ENCODE measurements at places on chromosomes 5 and 9. TPM values are rescaled to one million over a fixed set of nuclear protein-coding genes. Genes with fewer than 3 reads are reported as not detected.

DNA sequence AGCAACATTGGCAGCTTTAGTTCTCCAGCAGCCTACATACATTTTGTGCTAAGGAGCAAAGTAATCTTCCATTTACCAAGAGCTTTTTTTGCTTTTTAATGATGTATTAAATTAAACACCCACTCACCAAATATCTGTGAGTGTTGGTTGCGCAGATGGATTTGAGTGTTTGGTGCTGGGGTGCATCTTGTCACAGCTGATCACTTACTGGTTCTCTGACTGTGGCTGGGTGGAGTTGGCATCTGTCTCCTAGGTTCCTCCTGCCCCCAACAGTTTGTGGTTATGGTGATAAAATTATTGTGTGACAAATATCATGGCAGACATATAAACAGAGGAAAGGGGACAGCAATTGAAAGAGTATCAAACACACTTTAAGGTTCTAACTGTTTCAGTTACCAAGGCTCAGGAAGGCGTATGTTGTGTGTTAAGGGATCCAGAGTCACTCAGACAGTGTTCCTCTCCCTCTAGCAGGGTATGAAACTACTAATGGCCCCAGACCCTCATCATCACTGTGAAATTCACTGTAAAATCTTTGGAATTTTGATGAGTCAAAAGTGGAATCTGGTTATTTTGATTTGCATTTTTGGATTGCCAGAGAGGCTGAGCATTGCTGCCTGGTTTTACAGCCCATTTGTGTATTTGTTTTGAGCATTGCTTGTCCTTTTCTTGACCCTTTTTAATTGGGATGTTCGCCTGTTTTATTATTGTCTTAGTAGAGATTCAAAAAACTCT, 81.7 kb downstream of the PDE8B start:
- no peak overlapping the region for H3K4me3 ChIP-seq
- H3K27me3 ChIP-seq = no peaks in the 10 kb centered on the region
- H3K4me1 ChIP-seq = no peaks in the 10 kb centered on the region
- H3K27ac ChIP-seq = no peak overlapping the region

DNA sequence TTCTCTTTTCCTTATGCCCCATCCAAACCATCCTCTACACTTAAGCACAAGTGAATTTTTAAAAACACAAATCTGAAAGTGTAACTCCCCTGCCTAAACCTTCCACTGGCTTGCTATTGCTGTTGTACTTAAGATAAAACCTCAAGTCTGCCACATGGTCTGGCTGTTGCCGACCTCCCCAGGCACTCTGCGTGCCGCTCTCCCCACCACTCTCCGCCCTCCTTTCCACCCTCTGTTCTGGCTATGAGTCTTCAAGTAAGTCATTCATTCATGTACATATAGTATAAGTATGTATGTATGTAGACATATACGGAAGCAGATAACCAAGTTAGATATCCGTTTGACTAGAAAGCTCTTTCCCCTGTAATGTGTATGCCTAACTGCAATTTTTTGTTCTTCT, 94.7 kb upstream of the ANKRD55 start:
- no peaks in the 10 kb centered on the region for H3K27me3 ChIP-seq
- no peak overlapping the region for H3K27ac ChIP-seq
- no peak overlapping the region for H3K4me3 ChIP-seq
- no peak for DNase-seq

- no peak for DNase-seq
- H3K27me3 ChIP-seq = no peaks in the 10 kb centered on the region
- no peaks in the 10 kb centered on the region for H3K4me1 ChIP-seq
- H3K27ac ChIP-seq = no peak overlapping the region
- no peak overlapping the region for H3K4me3 ChIP-seq
Observed at GRCh38 chr9:105466898-105467455, 19.1 kb downstream of the FSD1L start.

DNA sequence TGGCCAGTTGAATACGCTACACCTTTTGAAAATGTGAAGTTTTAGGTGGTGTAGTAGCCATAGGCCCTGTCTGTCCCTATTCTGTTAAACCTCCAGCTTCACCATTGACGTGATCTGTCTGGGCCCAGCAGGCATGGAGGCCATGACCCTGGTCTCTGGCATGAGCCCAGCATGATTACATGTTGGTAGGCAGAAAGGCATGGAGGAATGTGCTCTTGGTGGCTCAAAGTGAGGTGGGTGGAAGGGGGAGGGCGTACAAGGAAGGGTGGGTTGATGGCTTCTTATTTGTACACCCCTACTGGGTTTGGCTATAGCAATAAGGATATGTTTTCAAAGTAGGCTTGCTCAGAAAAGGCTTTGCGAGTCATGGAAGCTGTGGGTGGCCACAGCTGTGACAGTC, 23.7 kb downstream of the RALGPS1 start:
- no peak overlapping the region for H3K27ac ChIP-seq
- H3K4me1 ChIP-seq = peaks cover 15% of the 10 kb centered on the region
- H3K36me3 ChIP-seq = no peaks in the 10 kb centered on the region
- no peaks in the 10 kb centered on the region for H3K27me3 ChIP-seq

DNA sequence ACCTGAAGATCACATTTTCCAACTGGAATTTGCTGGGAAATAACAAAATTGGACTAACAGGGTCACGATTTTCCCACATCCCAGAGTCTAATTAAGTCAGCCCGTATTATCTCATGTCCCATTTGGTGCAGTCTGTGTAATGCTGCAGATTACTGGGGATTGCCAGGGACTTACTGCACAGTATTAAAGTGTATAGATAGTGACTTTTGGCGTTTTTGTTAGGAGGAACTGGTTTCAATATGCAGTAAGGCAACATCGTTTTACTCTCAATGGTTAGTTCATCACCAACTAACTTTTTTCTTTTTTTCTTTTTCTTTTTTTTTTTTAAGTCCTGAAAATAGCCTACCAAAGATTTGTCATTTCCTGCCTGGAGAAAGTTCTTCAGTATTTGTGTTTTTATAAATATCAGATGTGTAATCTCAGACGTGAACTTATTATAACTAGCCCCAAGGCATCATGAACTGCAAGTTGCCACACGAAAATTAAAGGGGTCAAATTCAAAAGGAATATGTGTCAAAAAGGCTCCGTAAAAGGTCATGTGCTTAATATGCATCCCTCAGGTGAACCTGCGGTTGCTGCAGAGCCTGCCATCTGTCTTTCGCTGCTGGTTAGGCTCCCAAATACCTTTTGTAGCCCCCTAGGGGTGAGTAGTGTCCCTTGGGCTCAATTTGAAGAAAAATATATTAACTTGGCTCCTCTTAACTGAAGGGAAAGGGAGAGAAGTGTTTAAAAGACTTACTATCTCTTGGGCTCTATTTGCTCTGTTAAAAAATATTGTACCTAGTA, 176.7 kb upstream of the ADAMTSL1 start:
- H3K27me3 ChIP-seq = no peaks in the 10 kb centered on the region
- H3K4me1 ChIP-seq = no peaks in the 10 kb centered on the region
- no peaks in the 10 kb centered on the region for H3K36me3 ChIP-seq
- H3K27ac ChIP-seq = no peak overlapping the region

GRCh38 chr5:172454358-172455086, at the start of gene SH3PXD2B:
SH3PXD2B (minus strand) TSS chr5:172454525; CDS start chr5:172454352, 173 bp downstream.
- H3K27ac ChIP-seq = peak within 1 kb of the TSS; percentile 93
- H3K36me3 ChIP-seq = no peaks in the 10 kb centered on the region
- H3K4me1 ChIP-seq = peaks cover 42% of the 10 kb centered on the region
- no peaks in the 10 kb centered on the region for H3K27me3 ChIP-seq

DNA sequence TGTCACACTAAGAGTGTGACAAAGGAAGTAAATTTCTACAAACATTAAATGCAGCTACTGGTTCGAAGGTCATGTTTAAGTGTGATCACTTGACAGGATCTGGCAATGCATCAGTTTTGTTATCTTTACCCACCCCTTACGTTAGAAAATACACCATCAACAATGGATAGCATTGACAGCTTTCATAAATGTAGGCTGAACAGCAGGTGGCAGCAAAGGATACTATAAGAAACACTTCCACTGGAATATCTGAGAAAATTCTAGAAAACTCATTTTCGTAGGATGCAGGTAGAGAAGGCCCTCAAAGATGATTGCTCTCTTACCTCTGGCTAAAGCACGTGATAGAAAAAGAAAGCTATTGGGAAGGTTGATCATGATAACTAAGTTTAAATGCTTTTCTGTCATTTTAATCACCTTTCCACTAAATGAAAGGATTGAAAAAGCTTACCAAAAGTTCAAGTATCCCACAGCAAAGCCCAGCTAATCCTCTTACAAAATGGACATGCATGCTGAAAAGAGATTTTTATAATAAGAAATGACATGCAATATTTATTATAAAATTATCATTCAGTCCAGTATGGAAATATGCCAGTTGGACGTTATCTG, 292.5 kb downstream of the PARP8 start:
- no peak overlapping the region for H3K27ac ChIP-seq
- H3K36me3 ChIP-seq = no peaks in the 10 kb centered on the region
- peaks cover 10% of the 10 kb centered on the region for H3K4me1 ChIP-seq
- H3K27me3 ChIP-seq = peaks cover 7% of the 10 kb centered on the region
- DNase-seq = no peak
- no peak overlapping the region for H3K4me3 ChIP-seq

DNA sequence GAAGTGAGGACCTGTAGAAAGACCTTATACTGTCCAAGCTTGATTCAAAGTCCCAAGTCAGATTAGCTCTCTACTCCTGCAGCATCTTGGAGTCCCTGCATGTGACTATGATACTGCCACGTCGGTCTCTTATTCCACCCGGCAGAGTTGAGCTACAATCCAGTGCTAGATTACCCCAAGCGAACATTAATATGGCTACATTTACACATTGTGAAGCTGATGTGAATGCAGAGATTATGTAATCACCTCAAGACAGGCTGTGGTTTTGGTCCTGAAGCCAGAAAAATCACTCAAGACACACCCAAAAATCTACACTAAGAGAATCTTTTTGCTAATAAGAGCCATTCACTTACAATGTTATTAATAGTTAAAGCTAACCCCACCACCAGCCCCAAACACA, 116.7 kb downstream of the GNA14 start:
- H3K36me3 ChIP-seq = no peaks in the 10 kb centered on the region
- no peak for DNase-seq
- no peak overlapping the region for H3K27ac ChIP-seq
- H3K4me3 ChIP-seq = no peak overlapping the region
- H3K27me3 ChIP-seq = no peaks in the 10 kb centered on the region

GRCh38 chr5:3606121-3606831, 10.6 kb downstream of the IRX1 start:
- H3K27me3 ChIP-seq = no peaks in the 10 kb centered on the region
- no peak overlapping the region for H3K4me3 ChIP-seq
- no peak overlapping the region for H3K27ac ChIP-seq
- peaks cover 13% of the 10 kb centered on the region for H3K4me1 ChIP-seq
- H3K36me3 ChIP-seq = no peaks in the 10 kb centered on the region

DNA sequence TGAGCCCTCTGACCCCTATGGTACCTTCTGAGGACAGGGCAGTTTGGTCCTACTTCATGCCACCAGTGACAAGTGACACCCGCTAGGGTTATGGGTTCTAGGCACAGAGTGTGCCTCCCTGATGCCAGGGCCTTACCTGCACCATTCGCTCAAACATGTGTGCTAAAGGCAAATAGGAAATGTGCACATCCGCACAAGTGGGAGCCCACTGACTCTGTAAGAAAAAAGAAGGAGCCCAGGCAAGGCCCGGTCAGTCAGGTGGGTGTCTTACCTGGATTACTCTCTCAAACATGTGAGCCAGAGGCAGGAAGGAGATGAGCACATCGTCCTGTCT, 29.1 kb upstream of the MEIKIN start:
- H3K36me3 ChIP-seq = no peaks in the 10 kb centered on the region
- H3K27ac ChIP-seq = no peak overlapping the region
- H3K27me3 ChIP-seq = no peaks in the 10 kb centered on the region

Gene SLIT3
- 86.6 TPM for total RNA-seq

Gene HNRNPAB
- 98.4 TPM for total RNA-seq

Gene GLDC
- not detected for total RNA-seq

Gene CTNND2
- 2.1 TPM for total RNA-seq

Gene KCNMB1
- total RNA-seq = 76.6 TPM

Measured in esophagus muscularis mucosa (tissue), 4 donors.